Mesenteric fat pad (tissue), 1 donor: ENCODE measurements at places on chromosomes 16 and 17. TPM values are rescaled to one million over a fixed set of nuclear protein-coding genes. Genes with fewer than 3 reads are reported as not detected.

DNA sequence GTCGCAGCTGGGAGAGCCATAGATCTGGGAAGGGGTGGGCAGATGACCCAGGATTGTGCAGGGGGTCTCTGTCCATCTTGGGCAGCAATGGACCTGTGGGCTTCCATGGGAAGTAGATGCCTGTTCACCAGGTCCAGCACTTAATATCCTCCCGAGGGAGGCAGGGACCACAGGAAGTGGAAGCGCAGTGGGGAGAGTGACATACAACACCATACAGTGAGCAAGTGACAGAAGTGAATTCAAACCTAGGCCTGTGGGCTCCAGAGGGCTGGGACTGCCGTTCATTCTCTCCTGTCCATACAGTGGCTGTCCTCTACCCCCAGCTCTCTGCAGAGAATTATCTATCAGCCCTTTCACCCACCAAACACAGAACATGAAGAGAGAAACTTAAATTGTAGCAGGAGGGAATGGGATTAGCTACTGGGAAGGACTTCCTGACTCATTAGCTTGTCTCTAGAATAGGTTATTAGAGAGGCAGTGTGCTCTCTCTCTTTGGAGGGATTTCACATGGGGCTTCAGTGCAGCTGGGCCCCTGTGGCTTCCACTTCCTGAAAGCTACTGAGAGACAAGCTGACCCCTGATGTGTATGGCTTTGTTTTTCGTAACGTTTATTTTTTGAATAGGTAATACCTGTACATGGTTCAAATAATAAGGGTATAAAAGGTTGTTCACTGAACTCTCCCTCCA, 13.1 kb upstream of the SEZ6 start:
- no peak for DNase-seq

- DNase-seq, result no peak
Measured at GRCh38 chr17:72760368-72760767, 332.1 kb downstream of the SLC39A11 start.

DNA sequence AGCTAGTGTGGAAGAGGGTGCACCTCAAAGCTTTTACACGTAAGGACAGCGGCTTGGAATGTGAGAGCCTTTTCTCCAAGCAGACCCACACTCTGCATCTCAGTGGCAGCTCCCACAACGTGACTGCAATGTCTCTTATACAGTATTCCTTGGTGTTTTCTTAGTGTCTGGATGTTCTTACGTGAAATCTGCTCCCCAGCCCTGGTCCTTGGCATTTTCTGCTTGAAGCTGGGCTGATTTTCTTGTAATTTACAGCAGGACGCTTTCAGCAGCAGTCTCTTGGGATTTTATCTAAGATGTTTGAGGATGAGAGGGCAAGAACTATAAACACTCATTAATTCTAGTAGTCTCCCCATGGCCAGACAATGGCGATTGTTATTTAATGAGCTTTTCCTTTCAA, 12.1 kb upstream of the POLR3E start:
- DNase-seq, result no peak

DNA sequence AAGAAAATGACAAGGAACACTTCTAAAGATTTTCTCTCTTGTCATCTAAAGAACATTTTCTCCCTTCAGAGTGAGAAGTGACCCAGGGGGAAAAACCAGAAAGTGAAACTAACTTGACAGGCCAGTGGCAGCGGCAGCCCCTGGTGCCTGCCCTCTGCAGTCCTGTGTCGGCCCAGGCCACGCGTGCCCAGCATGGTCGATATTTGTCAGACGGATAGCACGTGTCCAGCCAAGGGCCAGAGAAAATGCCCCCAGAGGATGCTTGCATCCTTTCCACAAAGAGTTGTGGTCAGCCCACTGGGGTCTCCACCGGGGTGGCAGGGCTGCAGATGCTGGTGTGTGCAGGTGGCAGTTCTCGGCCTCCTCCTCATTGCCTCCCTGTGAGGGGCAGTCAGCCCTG, 176.6 kb downstream of the RAB11FIP4 start:
- DNase-seq, result no peak

Gene TMEM238L
- not detected for total RNA-seq

Gene ZNF287
- total RNA-seq, result 6.6 TPM

Gene CHST4
- total RNA-seq, result 0.26 TPM
